ENCODE measurements at places on chromosomes 1 and 21.

- no peak for DNase-seq
Observed at GRCh38 chr1:80656641-80657040, 1144.1 kb upstream of the ADGRL2 start.

DNA sequence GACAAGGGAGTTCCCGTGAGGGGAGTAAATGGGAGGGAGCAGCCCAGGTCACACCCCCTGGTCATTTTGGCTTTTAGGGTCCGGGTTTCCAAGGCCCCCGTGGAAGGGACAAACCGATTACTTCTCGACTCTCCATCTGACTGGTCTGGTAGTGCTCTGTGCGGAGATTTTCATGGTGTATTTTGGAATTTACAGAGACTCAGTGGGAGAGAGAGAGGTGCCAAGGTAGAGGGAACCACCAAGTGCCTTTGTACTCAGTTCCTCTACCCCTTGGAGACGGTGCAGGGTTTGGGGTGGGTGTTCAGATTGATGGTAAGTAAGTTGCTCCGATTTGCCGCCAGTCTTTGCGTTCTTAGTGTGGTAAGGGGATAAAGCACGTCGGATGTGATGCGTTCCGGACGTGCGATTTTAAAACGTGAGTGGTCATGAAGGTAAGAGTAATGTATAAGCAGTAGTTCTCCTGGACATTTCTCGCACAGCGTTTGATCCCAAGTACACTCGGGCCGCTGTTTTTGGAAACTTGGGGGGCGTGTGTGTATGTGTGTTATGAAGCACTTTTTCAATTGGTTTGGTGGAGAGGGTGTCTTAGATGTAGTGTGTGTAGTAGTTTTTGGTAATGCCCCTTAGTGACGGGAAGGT, 682 bp downstream of the SUCO start:
- peak; percentile 58 for DNase-seq

DNA sequence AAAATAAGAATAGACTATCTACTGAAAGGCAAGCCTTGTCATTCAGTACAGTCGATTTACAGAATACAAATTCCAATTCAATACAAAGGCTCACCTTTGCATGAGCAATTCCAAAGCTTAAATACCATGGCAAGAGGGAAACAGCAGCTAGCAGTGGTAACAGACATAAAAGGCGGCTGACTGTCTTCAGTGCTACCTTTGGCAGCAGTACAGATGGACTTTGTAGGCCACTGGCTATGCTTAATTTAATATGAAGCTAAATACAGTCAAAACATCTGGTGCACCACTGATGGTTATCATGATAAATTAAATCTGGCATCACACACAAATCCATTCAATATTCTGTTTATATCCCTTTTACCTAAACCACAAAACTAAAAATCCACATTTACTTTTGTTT, 62.4 kb downstream of the RERE start:
- DNase-seq = no peak

GRCh38 chr1:64062941-64063581, 140.4 kb upstream of the UBE2U start:
- DNase-seq = no peak

GRCh38 chr1:55584526-55585401, 369.6 kb upstream of the USP24 start:
- DNase-seq = peak; percentile 72

- no peak for DNase-seq
Observed at GRCh38 chr1:90394247-90394646, 322.9 kb downstream of the BARHL2 start.

DNA sequence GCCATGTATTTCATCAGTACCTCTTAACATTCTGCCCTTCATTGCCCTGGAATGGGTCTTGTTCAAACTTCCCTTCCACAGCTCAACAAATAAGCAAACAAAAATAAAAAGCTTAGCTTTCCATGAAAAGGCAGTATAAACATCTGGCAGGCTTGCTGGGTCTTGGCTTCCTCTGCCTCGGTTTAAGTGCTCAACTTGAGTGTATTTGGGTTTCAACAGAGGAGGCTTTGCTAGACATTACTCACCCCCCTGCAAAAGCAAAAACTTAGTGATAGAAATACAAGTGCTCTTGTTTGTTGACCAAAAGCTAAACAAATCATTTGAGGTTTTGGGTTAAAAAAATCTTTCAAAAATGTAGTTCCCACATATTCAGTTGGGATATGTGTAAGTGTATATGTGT, 518.5 kb downstream of the PLPP3 start:
- peak; percentile 81 for DNase-seq

- no peak for DNase-seq
Observed at GRCh38 chr1:8012955-8013354, 13.2 kb downstream of the ERRFI1 start.

DNA sequence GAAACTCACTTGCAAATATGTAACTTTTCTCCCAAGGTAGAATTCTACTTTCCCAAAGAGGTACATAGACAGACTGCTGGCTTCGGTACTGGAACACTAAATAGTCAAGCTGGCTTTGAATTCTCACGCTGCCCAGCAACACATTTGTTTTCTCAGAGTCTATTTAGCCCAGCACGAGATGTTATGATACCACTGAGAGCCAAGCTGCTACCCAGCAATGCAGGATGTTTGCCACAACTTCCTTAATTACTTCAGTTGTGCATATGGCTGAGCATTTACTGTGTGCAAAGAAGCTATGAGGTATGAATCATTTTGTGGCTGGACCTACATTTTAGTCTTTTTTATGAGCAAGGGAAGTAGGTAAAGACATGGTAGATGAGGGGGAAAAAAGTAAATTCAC, 793.2 kb downstream of the PLA2G4A start:
- DNase-seq = no peak

GRCh38 chr1:32205401-32206370, at the start of gene IQCC:
Gene IQCC, plus strand, starts transcription at chr1:32205671. Its CDS starts 11 bp downstream, at chr1:32205682.
- DNase-seq = peak; percentile 89

- DNase-seq = no peak
Observed at GRCh38 chr1:44048532-44049215, 17.4 kb upstream of the SLC6A9 start.

GRCh38 chr1:179881642-179882252, 338 bp upstream of the TOR1AIP1 start:
- peak; percentile 98 for DNase-seq

- peak; percentile 27 for DNase-seq
Observed at GRCh38 chr1:28127617-28128257, 39.3 kb upstream of the EYA3 start.

DNA sequence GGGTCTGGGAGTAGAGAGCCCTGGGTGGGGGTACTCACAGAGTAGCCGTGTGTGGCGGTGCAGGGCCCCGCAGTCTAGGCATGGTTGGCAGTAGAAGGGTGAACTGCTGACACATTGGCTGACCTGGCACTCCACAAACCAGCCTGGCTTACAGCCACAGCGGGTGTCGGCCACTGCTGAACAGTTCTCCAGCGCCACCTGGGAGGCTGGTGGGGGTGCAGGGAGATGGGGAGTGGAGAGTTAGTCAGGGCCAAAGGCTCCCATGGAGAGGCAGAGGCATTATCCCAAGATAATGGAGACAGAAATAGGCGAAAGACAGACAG, 1.5 kb downstream of the TNFRSF25 start:
- DNase-seq = no peak

GRCh38 chr1:95382000-95382786, 148.2 kb downstream of the RWDD3 start:
- no peak for DNase-seq

DNA sequence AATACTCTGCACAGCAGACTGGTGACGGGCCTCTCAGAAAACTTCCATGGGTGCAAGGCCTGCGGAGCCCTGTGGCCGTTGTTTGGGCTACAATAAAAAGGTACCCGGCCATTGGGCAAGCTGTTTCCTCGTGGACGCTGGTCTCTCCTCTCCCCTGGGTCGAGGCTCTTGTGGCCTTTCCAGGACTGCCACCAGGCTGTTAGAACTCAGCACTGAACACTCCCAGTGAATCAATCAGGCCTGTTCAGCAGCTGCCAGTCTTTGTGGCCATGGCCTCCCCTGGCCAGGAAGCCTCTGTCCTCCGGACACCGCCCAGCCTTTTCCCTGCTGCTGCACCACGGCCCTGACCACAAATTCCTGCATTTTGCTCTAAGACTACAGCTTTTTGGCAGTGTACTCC, 33.0 kb upstream of the ACTRT2 start:
- no peak for DNase-seq

- DNase-seq = no peak
Observed at GRCh38 chr1:246599315-246599714, 33.1 kb downstream of the CNST start.

GRCh38 chr1:234505769-234506102, 26.8 kb upstream of the TARBP1 start:
- DNase-seq = no peak

DNA sequence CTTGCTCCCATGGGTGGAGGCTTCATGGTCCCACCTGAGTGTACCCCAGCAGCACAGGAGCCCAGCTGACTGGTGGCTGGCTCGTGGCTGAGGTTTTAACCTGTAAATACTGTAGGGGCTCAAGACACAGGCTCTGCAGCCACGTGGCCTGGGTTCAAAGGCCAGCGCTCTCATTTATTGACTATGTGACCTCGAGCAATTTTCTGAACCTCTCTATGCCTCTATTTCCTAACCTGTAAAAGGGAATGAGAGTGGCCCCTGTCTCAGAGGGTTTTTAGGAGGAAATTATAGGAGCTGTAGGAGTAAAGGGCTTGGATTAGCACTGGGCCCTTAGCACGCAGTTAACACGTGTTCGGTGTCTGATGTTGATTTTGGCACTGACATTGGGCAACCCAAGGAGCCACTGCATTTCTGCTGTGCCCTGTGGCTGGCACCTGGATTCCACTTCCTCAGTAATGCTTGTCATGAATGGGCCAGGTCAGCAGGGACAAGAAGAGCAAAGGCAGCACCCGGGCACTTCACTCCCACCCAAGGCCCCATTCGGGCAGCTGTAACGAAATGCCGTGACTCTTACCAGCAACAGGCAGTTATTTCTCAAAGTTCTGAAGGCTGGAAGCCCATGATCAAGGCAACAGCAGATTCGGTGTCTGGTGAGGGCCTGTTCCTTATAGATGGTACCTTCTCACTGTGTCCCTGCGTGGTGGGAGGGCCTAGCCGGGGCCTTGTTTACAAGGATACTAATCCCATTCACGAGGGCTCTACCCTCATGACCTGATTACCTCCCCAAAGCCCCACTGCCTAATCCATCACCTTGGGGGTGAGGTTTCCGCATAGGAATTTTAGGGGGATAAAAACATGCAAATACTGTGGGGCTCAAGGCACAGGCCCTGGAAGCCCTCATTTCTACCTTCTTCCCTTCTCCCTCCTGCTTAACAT, 25.2 kb downstream of the ARHGEF10L start:
- DNase-seq = no peak

- DNase-seq = no peak
Observed at GRCh38 chr1:178465011-178465410, 31.8 kb downstream of the CLEC20A start.

GRCh38 chr1:218931324-218931723, 242.4 kb upstream of the LYPLAL1 start:
- DNase-seq = no peak

DNA sequence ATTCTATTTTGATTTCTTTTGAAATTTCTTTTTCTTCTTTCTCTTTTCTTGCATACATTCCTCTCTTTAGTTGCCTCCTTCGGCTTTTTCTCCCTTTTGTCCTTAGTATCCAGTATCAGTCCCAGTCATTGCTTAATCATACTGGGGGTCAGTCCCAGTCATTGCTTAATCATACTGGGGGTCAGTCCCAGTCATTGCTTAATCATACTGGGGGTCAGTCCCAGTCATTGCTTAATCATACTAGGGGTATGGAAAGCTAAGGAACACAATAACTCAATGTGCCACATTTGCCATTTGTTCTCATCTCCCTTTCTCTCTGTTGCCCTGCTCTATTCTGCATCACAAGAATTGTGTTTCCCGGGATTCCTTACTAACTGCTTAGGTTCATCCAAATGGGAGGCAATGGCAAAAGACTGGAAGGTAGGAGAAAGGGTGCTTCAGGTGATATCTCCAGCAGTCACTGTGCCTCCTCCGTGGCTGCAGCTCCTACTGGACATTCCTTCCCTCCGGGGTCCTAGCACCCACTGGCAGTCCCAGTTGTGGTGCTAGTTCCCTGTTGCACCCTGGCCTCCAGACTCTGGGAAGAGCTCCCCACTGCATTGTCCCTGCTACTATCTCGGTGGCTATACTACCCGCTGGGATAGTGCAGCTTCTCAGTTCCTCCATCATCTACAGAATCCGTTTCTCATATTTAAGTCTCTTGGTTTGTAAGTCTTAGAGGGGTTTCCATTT, 32.6 kb upstream of the LAMC1 start:
- DNase-seq = no peak

DNA sequence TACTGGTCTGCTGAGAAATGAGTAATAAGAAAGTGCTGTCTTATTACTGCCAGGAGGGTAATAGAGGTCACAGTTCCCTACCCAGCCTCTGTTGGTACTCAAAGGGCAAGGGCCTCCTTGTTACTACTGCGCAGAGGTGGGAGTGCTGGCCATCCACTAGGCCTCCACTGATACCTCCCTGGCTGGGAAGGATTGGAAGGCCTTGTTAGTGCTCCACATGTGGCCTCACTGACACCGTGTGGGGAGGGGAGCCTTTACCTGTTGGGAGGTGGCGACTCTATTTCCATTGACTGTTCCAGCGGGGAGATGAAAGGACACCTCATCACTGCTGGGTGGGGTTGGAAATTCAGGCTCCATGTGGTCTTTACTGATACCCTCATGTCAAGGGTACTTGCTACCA, 57.8 kb upstream of the USP24 start:
- DNase-seq = no peak

DNA sequence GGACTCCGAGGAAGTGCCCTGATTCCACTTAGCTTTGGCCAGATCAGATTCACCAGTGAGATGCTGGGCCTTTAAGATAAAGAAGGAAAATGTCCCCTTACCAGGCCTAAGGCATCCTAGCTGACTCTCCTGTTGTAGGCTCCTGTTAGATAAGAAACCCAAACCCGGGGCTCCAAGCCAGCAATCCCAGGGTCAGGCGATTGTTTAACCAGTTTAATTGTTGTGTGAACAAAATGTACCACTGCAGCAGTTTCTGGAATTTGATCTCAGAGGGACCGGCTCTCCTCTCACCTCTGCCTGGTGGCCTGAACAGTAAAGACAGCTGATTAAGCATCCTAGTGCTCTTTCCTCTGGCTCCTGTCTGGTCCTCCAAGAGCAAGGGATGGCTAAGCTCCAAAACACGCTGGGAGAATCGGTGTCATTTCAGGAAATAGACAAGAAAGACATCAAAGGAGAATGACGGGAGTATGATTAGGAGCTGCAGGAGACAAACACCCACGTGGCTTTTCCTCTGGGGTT, 9.3 kb upstream of the KLHDC8A start:
- peak; percentile 23 for DNase-seq

DNA sequence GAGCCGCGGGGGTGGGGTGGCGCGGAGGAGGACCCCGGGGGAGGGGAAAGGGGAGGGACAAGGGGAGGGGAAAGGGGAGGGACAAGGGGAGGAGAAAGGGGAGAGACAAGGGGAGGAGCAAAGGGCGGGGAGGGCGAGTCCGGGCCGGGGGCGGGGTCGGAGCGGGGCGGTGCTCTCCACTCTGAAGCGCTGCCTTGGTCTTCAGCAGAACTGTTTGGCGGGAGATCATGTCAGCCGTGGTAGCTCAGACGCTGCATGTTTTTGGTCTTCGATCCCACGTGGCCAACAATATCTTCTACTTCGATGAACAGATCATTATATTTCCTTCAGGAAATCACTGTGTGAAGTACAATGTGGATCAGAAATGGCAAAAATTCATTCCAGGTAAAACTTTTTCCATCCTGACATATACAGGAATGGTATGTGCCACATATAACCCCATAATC, 420 bp downstream of the CFAP57 start:
- DNase-seq = peak; percentile 91
